ENCODE measurements at places on chromosomes 2 and 18. TPM values are rescaled to one million over a fixed set of nuclear protein-coding genes. Genes with fewer than 3 reads are reported as not detected.
A peak's percentile ranks its signal among the peaks of the same experiment; 100 is the strongest.

DNA sequence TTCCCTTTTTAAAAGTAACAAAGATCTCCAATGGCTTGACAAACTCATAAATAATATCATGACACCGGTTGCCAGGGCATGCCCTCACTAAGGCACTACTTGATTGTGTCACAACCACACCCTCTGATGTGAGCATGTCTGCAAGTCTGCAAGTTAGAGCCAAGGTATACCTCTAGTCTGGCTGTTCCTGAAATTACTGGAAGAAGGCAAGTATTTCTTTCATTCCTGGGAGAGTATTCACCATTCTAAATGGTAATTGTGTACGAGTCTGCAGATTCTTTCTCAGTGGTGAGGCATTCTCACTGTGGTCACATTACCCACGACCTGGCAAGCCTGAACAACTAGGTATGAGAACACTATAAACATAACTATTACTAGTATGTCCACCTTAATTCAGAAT, 25.7 kb upstream of the RNU4ATAC start:
- no peak for DNase-seq

GRCh38 chr18:5073026-5073944, 123.8 kb downstream of the AKAIN1 start:
- DNase-seq = no peak

GRCh38 chr2:42652086-42652485, 83.7 kb downstream of the MTA3 start:
- DNase-seq = no peak

- DNase-seq = no peak
Observed at GRCh38 chr2:129934044-129934822, 45.2 kb upstream of the RAB6C start.

DNA sequence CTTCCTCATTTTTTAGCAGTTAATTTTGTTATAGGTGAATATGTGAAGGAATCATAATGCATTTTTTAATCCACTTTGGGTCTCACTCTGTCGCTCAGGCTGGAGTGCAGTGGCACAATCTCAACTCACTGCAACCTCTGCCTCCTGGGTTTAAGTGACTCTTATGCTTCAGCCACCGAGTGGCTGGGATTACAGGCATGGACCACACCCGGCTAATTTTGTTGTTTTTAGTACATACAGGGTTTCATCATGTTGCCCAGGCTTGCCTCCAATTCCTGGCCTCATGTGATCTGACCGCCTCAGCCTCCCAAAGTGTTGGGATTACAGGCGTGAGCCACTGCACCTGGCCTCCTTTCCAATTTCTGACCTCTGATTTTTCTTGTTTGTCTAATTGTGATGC, 17.7 kb downstream of the SCYGR5 start:
- DNase-seq = no peak

DNA sequence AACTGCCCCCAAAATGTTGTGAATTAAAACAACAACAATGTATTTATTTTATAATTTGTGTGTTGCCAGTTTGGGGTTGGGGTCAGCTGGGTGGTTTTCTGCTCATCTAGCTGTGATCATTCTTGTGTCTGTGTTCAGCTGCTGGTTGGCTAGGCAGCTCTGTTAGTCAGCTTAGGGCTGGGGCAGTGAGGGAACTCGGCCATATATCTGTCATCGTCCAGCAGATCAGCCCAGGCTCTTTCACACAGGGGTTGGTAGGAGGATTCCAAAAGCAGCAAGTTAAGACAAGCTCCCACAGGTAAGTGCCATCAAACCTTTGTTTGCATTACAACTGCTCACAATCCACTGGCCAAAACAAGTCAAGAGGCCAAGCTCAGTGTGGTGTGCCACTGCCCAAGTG, 121.5 kb downstream of the LPIN1 start:
- no peak for DNase-seq

DNA sequence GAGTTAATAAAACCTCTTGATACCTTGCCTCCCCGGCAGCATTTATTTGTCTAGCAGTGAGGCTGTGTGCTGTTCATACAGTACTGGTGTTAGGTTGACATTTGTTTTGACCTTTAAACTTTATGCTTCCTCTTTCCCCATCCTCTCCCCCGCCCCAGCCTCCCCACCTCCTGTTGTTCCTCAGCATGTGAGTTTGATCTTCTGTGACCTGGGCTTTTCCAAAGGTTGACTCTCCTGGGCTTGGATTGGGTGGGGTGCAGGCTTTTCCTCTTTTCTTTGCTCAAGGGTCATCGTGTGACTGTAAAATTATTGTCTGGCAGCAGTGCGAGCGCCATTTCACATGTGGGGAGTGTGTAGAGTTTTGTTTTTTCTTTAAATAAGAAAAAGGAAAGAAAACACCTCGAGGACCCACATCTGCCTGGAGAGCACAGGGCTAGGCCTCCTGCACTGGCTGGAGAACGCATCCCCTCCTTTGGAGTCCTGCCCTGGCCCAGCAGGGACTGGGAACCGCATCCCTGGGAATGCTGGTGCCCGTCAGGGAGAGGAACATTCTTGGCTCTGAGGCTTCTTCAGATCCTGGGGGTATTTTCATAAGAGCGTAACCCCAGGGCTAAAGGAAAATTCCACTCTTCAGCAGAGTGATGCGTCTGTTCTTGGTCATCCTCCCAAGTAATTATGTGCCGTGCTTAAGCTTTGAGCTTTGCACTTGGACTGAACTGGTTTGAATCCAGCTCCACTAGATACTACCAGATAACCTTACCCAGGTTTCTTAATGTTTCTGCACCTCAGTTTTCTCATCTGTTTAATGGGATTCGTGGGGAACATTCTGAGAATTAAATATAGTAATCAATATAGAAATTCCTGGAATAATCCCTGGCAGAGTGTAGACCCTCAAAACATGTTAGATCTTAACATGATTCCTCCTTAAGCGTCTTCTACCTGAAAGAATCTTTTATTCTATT, 91.5 kb downstream of the SETBP1 start:
- no peak for DNase-seq

DNA sequence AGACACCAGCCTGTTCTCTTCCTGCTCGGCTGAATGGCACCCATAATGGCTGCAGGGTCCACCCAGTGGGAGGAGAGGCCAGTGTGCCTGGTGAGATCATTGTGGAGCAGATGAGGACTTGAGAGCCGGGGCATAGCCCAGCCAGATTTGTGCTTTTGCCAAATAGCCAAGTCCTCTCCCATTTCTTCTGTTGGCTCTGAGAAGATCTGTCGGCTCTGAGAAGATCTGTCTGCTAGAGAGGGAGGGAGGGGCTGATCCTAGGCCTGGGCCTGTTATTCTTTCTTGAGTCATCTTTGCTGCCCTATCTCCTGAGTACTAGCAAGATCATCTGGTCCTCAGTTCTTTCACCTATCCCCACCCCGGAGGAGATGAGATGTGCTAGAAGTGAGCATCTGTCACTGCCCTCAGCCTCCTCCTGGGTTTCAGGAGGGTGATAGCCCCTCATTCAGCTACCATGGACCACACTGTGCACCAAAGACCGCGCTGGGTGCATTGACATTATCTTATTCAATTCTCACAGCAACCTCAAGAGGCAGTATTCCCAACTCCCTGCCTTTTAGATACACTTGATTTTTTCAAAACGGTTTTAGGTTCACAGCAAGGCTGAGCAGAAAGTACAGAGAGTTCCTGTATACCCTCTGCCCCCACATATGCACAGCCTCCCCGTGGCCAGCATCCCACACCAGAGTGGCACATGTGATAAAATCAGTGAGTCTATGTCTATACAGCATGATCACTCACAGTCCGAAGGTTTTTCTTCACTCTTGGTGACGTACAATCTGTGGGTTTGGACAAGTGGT, 98.6 kb downstream of the CAPN13 start:
- DNase-seq = no peak

DNA sequence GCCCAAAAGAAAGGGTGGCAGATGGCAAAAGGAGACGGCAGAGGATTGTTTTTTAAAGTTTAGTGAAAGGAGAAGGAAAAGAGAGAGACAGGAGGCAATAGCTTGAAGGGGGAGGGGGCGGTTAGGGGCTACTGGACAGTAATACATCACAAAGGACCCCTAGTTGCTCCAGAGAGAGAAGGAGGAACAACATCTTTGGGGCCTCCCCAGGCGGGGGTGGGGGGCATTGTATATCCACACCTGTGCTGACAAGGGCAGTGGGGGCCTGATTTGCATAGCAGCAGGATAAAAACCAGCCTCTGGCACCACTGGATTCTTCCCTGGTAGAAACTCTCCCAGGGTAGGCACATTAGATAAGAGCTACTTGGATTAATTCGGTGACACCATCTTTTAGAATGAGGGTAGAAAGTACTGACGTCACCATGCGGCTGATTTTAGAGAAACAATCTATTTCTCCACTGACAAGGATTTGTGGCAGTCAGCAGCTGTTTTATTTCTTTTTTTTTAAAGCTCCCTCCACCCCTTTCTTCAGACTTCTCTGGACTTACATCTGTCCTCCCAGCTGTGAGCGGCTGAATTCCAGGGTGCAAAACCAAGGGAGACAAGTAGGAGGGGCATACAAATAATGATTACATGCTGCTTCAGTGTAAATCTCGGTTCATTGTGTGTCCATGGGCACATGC, 199.8 kb upstream of the NRP2 start:
- DNase-seq = no peak

DNA sequence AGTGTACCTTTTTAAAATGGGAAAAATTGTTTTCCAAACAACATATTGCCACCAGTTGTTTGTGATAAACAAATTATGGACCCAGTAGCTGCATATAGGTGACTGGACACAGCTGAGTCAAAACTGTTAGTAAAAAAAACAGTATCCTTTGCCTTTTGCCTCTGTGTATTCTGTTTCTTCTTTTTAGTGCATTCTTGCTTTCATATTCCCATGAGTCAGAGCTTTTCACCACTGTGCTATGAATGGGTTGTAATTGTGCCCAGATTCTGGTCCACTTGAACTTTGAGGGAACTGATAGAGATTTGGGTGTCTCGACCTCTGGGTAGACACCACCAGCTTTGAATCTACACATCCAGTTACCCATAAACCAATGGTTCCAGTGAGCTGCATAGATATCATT, 1441.9 kb upstream of the ZEB2 start:
- no peak for DNase-seq

- no peak for DNase-seq
Observed at GRCh38 chr2:56889738-56890137, 705.9 kb downstream of the CCDC85A start.

DNA sequence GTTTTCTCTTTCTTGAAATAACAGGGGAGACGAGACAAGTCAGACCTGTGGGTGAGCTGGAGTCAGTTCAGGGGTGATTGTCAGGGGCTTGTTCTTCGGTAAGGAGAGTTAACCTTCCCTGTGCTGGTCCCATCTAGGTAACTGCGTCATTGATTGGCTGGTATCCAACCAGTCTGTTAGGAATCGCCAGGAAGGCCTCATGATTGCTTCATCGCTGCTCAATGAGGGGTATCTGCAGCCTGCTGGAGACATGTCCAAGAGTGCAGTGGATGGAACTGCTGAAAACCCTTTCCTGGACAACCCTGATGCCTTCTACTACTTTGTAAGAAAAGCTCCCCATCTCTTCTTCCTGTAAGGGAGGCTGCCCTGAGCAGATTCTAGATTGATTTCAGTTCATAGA, 21.3 kb downstream of the PLEK start:
- no peak for DNase-seq

DNA sequence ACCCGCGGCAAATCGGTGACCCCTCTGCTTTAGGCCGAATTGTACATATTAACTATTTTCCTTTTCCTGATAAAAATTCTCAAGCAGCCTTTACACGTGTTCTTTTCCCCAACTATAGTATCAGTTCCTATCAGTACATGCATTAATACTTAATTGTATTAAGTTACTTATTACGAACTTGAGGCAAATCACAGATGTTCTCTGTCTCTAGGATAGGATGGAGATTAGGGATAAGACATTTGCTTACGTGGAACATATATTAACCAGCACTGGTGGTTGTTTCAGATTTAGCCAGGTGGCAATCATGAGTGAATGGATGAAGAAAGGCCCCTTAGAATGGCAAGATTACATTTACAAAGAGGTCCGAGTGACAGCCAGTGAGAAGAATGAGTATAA, 675 bp downstream of the GEMIN6 start:
- DNase-seq = no peak

GRCh38 chr18:76405681-76406356, 89.2 kb downstream of the ZNF516 start:
- peak; percentile 62 for DNase-seq

GRCh38 chr2:224034017-224034416, 5.1 kb downstream of the SERPINE2 start:
- no peak for DNase-seq

GRCh38 chr2:169046440-169047151, 15.5 kb upstream of the ABCB11 start:
- no peak for DNase-seq

DNA sequence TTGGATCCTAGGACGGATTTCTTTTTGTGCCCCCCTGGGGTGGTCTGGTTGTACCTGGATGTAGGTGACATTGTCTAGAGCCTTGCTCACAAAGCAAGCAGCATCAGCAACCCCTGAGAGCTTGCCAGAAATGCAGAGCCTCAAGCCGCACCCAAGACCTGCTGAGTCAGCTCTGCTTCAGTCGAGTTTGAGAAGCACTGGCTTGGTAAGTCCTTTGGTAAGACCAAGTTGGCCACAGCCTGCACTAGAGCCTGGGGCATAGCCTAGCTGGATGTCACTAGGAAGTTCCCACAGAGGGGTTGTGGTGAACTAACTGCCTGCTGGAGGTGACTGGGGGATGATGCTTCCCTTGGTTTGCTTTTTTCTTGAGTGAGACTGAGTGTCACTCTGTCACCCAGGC, 6.2 kb downstream of the ABCG5 start:
- DNase-seq = no peak

DNA sequence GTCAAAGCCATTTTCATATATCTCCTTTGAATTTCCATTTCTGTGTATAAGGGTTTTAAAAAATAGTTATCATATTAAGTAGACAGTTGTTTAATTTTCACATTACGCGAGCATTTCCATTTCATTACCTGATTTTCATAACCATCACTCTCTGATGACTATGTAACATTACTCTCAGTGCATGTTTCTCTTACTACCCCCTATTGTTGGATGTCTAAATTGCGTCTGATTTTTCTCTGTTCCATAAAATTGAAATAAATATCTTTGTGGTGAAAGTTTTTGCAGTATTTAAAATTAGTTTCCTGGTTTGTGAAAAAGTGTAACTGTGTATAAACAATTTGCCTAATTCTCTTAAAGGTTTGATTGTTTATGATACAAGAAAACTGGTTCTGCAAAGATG, 123.8 kb downstream of the MYO1B start:
- no peak for DNase-seq

GRCh38 chr2:143764261-143764660, 635.0 kb downstream of the ARHGAP15 start:
- no peak for DNase-seq

DNA sequence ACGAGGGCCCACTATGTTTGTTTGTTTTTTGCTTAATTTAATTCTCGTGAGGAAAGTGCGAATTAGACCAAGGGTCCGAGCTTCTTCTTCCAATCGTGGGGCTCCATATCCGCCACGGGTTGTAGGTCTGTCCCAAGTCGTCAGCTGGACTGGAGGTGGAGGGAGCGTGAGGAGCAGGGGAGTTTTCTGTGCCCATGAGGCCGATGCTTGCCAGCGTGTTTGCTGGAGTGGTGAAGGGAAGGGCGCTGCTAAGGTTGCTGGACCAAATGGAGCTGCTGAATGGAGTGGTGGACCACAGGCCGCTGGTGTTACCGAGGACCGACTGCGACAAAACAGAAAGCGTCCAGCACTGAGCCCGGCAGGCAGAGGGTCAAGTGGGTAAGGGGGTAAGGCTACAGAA, 43.7 kb downstream of the ZAP70 start:
- DNase-seq = no peak

LYG1 gene
- total RNA-seq = 0.68 TPM

DSG4 gene
- not detected for total RNA-seq

SEH1L gene
- 160 TPM for total RNA-seq

KIAA2012 gene
- not detected for total RNA-seq

CTAGE1 gene
- not detected for total RNA-seq

SNORC gene
- 1.7 TPM for total RNA-seq

PROKR1 gene
- total RNA-seq = not detected

IL36A gene
- not detected for total RNA-seq

DYTN gene
- not detected for total RNA-seq

DSC3 gene
- not detected for total RNA-seq

POTEC gene
- not detected for total RNA-seq
